ENCODE measurements at places on chromosomes 13 and 19.

- DNase-seq = no peak
Measured at GRCh38 chr19:30059741-30060457, 117.9 kb downstream of the URI1 start.

DNA sequence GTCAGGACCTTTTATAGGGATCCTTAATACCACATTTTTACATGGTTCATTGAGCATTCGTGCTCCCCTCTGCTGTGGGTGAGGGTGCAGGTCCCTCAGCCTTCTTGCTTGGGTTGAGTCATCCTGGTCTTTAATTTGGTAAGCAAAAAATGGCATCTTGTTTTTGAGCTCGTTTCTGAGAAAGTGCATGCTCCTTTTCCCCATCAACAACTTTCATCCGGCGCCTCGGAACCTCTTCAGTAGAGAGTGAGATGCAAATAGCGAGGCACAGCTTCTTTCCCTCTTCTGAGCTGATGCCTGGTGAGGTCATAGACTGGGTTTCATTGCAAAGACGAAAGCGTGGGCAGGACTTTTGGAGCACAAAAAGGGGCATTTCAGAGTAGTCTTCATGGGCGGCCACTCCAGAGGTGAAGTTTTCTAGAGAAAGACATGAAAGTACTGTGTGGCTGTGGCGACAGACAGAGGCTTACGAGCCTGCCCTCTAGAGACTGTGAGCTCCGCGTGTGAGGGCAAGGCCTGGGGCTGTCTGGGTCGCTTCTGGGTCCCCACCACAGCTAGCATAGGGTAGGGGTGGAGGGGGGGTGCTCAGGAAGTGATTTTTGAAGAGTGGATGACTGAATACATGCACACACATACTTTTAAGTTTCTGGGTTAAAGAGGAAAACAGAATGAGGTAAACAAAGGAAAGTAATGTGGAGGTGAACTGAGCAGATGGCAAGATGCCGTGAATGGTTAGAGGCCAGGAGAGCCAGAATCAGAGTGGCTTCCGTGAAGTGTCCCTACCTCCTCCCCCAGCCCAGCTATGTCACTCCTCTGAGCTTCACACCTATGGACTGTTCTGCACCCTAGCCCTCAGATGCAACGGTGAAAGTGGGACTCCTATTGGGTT is 44.3 kb downstream of the BBC3 start:
- peak; percentile 85 for DNase-seq

DNA sequence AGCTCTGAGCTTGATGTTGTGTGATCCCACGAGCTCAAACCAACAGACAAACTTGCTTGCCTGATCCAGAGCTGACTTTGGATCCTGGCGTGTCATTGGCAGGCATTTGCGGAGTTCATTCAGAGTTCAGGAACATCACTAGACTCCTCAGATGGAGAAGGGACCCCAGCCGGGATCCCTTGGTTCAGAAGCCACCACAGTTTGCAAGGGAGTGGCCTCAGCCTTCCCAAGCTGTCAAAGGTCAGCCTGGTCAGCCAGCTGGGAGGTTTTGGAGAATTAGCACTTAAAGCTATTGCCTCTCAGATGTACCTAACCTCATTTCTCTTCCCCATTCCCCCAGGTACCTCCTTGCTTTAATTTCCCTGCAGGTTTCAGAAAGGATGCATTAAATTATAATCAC is 208.8 kb upstream of the SOX21 start:
- DNase-seq = no peak

GRCh38 chr19:3966051-3967017 is 4.6 kb downstream of the DAPK3 start:
- DNase-seq = no peak

DNA sequence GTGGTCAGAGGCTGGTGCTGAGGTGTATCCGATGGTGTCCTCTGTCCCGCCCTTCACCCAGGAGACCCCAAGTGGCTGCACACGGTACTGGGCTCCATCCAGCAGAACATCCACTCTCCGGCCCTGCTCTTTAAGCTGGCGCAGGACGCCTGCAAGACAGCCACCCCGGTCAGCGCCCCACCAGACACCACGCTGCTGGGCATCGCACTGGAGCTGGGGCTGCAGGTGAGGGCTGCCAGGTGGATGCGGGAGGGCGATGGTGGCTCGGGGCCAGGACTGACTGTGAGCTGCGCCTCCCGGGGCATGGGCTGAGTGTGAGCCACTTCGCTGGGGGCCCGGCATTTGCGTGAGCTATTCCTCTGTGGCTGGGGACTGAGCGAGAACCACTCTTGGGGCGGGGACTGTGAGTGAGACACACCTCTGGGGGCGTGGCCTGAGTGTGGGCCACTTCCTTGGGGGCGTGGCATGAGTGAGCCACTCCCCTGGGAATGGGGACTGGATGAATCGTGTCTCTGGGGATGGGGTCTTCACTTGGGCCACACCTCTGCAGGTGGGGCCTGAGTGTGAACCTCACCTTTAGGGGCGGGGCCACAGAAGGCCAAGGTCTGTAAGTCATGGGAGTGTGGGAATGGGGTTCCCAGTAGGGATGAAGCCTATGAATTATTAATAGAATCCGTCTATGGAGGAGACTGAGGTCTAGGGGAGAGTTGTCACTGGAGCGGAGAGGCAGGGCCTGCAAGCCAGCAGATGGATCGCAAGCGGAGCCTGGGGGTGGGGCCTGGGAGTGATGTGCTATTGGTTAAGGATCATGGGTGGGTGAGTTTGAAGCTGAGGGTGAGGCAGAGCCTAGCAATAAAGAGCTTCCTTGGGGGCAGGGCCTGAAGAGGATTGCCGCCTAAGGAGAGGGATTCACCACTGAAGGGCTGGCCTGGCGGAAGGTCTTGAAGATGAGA is 30.5 kb downstream of the ZSWIM4 start:
- DNase-seq = no peak

DNA sequence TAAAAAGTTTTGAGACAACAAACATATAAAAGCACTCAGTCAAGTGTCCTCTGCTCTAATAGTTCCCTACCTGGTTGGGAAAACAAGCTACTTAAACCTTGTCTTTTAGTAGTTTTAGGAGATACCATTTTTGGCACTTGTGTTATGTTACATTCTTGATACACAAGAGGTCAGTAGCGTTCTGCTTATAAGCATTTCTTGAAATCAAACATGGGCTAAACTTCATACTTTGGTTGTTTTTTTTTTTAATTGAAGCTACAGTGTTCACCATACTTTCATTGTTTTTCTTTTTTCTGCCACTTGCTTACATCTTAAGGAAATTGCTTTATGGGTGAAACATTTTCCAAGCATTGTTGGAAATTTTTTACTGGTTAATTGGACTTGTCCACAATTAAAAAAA is 12.9 kb downstream of the NHLRC3 start:
- DNase-seq = no peak

- no peak for DNase-seq
Measured at GRCh38 chr13:88937384-88937783, 1266.2 kb downstream of the SLITRK5 start.

DNA sequence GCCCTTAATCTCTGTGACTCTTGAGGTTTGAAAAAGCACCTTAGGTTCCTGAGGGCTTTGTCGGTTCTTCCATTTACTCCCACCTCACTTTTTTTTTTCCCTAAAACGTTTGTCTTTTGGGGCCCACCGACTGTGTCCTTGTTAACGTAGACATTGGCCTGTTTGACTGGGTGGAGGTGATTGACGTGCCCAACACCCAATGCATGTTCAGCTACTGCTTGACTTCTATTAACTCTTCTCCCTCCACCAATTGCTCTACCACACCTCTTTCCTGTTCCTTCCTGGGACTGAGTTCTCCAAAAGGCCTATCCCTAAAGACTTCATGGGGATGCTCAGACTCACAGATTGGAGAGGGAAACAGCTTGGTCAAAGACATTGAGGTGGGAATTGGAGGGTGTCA is 17.3 kb downstream of the CKM start:
- no peak for DNase-seq

- peak; percentile 87 for DNase-seq
Measured at GRCh38 chr19:664913-665443, 2.0 kb upstream of the RNF126 start.

DNA sequence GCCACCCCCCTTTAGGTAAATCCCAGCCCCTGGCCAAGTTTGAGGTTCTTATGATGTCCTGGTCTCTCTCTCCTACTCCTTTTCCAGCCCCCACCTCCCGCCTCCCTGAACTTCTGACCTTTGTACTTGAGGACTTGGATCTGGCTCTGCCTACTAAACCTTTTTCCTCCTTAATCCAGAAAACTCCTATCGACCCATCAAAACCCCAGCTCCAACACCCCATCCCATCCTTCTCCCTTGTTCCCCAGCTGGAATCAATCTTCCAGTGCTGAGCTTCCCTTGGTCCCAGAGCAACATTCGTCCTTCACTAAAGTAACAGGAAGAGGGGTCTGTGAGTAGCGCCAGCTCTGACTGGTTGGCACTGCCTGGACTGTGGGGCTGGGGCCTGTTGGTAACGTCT is 17.3 kb upstream of the UQCR11 start:
- no peak for DNase-seq

GRCh38 chr19:29680447-29680846 is 15.2 kb downstream of the PLEKHF1 start:
- DNase-seq = peak; percentile 70

- DNase-seq = no peak
Measured at GRCh38 chr19:35843676-35844481, 8.4 kb downstream of the NPHS1 start.

- DNase-seq = no peak
Measured at GRCh38 chr19:40726279-40726678, 9.4 kb downstream of the ITPKC start.

- DNase-seq = peak; percentile 59
Measured at GRCh38 chr19:17872251-17873001, 681 bp downstream of the SLC5A5 start.

DNA sequence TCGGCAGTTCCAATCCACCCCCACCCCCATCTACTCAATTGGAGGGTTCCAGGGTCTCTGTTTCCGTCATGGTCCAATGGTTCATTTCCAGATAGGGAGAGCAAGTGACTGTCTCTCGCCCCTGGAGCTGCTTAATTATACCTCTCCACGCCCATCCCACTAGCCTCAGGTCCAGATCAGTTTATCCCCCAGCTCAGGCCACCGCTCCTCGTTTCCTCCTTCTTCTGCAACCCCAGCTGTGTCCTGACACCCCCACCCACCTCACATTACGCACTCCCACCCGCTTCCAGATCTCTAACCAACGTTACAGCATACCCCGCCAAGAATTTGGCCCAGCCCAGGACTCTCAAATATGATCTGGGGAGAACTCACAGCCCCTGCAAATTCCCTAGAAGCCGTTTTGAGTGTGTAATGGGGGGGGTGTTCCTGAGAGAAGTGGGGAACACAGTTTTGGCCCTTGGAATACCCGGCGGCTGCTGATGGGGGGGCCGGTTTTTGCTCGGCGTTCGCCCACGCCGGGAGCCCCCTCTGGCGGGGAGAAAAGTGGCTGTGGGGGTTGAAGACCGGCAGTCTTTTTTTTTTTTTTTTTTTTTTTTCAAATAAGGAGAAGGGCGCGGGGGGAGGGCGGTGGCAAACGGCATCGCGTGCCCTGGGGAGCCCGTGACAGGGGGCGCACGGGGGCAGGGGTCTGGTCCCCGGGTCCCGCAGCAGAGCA is 1.7 kb upstream of the PDE4A start:
- peak; percentile 14 for DNase-seq

DNA sequence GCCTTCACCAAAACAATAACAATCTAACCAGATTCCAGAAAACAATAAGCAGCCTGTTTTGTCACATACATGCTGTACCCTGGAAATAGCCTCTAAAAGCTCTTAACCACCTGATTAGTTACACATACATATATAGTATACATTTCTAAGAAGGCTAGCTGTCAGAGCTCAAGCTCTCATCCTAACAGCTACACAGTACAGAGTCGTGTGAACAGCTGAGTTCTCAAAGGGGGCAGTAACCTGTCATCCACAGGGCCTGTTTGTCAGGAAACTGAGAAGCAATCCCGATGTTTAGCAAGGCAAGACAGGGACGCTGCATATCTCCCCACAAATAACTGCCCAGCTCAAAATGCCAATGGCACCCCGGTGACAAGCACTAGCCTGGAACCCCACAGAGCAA is 56.9 kb downstream of the STK24 start:
- no peak for DNase-seq

DNA sequence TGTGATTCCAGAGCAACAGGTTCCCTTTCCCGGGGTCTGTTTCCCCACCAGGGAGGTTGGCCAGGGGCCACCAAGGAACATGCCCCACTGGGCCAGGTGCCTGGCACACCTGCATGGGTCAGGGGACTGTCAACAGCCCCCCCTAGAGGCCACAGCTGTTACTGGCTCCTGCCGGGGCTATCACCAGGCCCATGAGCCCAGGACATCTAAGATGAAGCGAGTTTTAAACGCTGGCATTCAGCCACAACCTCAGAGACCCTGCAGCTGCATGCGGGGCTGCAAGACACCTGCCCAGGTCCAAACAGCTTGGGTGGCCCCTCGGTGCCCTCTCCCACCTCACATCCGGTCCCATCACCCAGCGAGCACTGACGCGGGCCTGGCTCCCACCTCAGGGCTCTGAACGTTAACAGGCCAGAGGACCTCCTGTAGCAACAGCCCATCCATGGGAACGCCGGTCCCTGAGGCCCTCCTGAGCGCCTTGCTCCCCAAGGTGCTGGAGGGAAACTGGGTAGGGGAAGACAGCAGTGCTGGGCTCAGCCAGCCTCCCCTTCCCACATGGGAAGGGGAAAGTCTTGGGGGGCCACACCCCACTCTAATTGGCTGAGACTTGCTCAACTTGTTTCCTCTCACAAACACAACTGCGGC is 12.0 kb downstream of the KHSRP start:
- peak; percentile 56 for DNase-seq

DNA sequence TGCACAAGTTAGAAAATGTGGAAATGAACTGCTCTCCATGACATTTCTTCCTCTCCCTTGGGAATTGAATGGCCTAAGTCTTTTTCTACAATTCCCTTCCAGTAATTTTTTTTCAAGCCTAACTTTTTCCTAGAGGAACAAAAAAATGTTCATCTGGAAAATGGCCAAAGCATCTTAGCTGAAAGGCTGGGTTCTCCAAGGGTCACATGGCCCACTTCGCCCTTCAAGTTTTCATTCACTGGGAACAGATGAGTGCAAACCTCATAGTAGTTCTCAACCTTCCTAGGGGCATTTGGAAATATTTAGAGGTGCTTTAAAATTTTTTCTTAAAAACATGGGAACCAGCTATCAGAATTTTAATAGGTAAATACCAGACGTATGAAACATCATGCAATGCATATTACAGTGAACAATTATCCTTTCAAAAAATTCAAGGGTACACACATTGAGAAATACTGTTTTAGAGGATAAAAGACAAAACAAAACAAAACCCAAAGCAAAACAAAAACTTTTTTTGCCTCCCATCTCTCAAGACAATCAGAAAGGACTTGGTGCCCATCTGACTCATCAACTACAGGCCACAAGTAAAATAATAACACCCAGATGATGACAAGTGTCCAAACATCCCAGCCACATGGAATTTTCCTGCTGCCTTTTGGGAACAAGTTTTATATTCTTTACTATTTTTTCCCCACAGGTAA is 208.8 kb downstream of the SLITRK6 start:
- DNase-seq = no peak

DNA sequence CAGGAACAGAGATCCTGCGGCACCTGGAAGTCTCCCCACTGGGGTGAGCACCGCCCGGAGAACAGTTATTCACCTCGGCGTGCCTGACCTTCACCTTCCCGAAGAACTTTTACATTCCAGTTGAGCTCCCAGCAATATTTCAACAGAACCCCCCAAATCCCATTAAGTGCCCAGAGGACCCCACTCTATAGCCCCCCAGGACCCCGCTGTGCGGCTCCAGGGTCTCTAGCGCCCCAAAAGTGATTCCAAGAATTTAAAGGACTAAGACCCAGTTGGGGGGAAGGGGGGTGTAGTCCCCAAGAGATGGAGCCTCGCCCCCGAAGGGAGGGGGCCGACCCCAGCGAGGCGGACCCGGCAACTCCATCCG is 480 bp downstream of the GPR108 start:
- DNase-seq = no peak

- DNase-seq = no peak
Measured at GRCh38 chr13:102900193-102900608, 54.4 kb downstream of the ERCC5 start.

Data from activated naive CD4-positive, alpha-beta T cell treated with anti-CD3 and anti-CD28 coated beads, Interleukin-2, amount 50 U/mL, for 16 hours (primary cell).